Activated CD8-positive, alpha-beta memory T cell treated with anti-CD3 and anti-CD28 coated beads for 4 hours (primary cell): ENCODE measurements at places on chromosomes 13 and 19.

DNA sequence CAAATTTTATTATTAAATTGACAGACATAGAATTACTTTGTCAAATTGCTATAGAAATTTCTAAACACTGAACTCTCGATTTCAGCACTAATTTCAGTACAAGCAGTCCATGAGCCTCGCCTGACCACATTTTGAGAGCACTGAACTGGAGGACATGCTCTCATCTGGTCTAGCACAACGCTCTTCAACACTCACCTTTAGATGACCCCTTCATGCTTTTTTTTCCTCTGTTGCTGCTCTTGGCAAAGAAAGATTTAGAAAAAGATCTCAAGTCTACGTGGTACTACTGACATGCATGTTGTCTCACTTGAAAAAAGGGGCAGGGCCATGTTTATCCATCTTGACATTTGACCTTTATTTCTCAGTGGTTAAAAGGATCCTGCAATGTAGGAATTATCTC lies 981.5 kb downstream of the DIAPH3 start:
- DNase-seq, result no peak

- DNase-seq, result peak; percentile 24
These were observed 3.7 kb downstream of the KCNC3 start for GRCh38 chr19:50325310-50326100.

DNA sequence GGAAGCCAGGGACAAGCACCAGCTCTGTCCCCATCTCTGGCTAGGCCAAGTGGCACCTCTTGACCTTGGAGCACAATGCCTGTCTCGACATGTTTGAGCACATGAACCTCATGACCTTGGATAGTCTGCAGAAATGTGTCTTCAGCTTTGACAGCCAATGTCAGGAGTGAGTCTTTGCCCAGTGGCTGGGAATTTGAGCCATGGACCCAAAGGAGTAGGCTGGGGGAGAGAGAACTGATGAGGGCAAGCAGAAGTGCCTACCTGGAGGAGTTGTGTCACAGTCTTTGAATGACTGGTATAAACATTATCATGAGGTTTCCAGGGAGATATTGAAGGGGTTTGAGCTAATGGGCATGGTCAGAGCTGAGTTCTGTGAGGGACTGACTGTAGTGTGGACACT lies 6.7 kb upstream of the CYP4F12 start:
- no peak for DNase-seq

DNA sequence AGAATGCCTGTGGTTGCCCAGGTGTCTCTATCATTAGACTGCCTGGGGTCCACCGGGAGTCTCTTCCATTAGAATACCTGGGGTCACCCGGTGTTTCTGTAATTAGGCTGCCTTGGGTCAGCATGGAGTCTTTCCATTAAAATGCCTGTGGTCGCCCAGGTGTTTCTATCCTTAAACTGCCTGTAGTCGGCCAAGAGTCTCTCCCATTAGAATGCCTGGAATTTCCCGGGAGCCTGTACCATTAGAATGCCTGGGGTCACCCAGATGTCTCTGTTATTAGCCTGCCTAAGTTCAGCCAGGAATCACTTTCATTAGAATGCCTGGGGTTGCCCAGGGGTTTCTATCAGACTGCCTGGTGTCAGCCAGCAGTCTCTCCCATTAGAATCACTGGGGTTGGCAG lies 1492.8 kb downstream of the UQCRFS1 start:
- DNase-seq, result no peak

DNA sequence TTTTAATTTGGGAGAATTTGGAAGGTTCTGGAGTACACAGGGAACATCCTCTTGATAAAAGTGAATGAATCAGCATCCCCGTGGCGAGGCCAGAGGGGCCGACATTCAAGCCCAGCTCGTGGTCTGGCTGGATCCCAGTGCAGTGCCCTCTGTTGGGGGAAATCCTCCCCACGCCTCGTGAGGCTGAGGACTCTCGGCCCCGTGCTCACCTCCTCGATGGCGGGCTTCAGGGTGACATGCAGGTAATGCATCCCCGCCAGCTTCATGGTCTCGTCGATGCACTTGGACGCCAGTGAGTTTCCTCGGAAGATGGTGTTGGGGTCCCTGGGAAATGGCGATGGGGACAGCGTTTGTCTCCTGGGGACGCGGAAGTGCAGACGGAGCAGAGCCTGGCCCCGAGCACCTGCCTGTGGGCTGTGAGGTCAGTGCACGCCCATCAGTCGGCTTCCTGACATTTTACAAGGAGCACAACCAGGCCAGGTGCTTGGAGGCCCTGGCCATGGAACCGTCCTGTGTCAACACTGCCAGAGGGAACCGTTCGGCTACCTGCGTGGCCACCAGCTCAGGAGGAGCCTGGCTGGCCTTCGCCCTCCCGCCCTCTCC lies 43.3 kb upstream of the C13orf46 start:
- DNase-seq, result no peak
